ENCODE measurements at places on chromosomes 13 and 19. TPM values are rescaled to one million over a fixed set of nuclear protein-coding genes. Genes with fewer than 3 reads are reported as not detected.

ADGRE1 gene
- 1.2 TPM for total RNA-seq

S1PR5 gene
- total RNA-seq = 1.7 TPM

GSX1 gene
- total RNA-seq = not detected

ATXN8OS gene
- not detected for total RNA-seq

WTIP gene
- 31.9 TPM for total RNA-seq

URAD gene
- not detected for total RNA-seq

KLHL1 gene
- total RNA-seq = 0.88 TPM

PGLYRP1 gene
- 9.9 TPM for total RNA-seq

KLK6 gene
- total RNA-seq = 6.7 TPM

INTS6 gene
- 34.4 TPM for total RNA-seq

CLEC17A gene
- 1.3 TPM for total RNA-seq

POSTN gene
- total RNA-seq = 196 TPM

TUBA3C gene
- total RNA-seq = not detected

MISP3 gene
- total RNA-seq = 6.6 TPM

OSCAR gene
- total RNA-seq = 1.3 TPM

LGALS14 gene
- total RNA-seq = not detected

CEACAM21 gene
- 3.5 TPM for total RNA-seq

SLC25A42 gene
- 15.6 TPM for total RNA-seq

CYP4F12 gene
- 4.1 TPM for total RNA-seq

NEK3 gene
- 14.3 TPM for total RNA-seq

FBXW9 gene
- total RNA-seq = 13.4 TPM

CCDC194 gene
- 0.41 TPM for total RNA-seq

POU2F2 gene
- total RNA-seq = 0.70 TPM

CDX2 gene
- not detected for total RNA-seq

EMP3 gene
- total RNA-seq = 31.5 TPM

ZDHHC20 gene
- total RNA-seq = 51.6 TPM

PROZ gene
- total RNA-seq = 0.58 TPM

ZNF708 gene
- total RNA-seq = 19.8 TPM

LRFN3 gene
- total RNA-seq = 9.9 TPM

RNASEH2B gene
- total RNA-seq = 53.5 TPM

SLITRK6 gene
- 7.7 TPM for total RNA-seq

DHDH gene
- total RNA-seq = 1.4 TPM

FSD1 gene
- total RNA-seq = 2.9 TPM

CRB3 gene
- 57.0 TPM for total RNA-seq

SCEL gene
- total RNA-seq = not detected

C19orf38 gene
- 6.4 TPM for total RNA-seq

APLP1 gene
- total RNA-seq = 10.3 TPM

HCN2 gene
- 0.53 TPM for total RNA-seq

CEACAM3 gene
- 2.6 TPM for total RNA-seq

DCLK1 gene
- 21.1 TPM for total RNA-seq

ZNF580 gene
- total RNA-seq = 18.8 TPM

ZNF57 gene
- 6.1 TPM for total RNA-seq

SHANK1 gene
- total RNA-seq = 10.2 TPM

BEST2 gene
- not detected for total RNA-seq

EBI3 gene
- total RNA-seq = 0.82 TPM

SAMD4B gene
- total RNA-seq = 87.2 TPM

KLK2 gene
- total RNA-seq = not detected

FFAR1 gene
- 0.23 TPM for total RNA-seq

ZNF285 gene
- 6.4 TPM for total RNA-seq

BCL3 gene
- 15.7 TPM for total RNA-seq

MTUS2 gene
- 3.3 TPM for total RNA-seq

RXFP2 gene
- total RNA-seq = 0.41 TPM

Measured in metanephros (tissue), 2 donors.